ENCODE measurements at places on chromosomes 4 and X.

GRCh38 chr4:75653845-75654503 is 19.2 kb downstream of the G3BP2 start:
- no peak for DNase-seq

DNA sequence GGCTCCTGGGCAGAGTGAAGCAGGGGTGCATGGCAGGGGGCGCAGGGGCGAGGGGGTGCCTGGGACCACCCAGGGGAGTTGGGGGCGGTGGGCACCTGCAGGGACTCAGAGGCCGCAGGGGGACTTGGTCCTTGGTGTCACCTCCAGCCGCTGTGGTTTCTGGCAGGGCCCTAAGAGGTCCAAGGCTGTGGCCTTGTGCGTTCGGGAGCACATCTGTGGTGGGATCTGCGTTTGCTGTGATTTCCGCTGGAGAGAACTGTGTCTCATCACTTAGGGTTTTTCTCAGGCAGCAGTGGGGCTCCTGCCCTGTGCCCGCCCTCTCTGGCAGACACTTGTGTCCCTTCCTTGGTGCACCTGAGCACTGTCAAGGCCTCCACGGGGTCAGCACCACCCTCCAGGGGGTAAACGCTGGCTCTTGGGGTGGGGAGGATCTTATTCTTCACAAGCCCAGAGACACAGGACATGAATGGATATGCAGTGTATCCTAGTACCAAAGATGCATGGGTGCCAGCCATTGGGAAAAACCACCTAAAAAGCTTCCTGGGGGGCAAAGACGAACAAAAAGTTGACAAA is 66.5 kb downstream of the ACOX3 start:
- DNase-seq, result no peak

DNA sequence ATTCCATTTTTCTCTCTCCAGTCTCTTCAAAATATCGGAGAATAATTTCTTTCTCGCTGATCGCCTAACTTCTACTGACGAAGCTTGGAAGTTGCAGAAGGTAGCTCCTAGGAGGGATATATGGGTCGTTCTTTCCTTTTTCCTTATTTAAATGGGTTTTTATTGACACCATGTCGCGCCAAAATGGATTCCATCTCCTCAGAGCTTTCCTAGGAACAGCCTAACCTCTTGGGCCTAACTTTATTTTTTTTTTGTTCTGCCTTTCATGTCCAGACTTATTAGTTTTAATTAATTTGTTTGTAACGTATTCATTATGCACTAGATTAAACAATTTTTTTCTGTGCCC is 359.4 kb upstream of the ZCCHC13 start:
- no peak for DNase-seq

- DNase-seq, result no peak
These were observed 68.9 kb downstream of the ENOX2 start for GRCh38 chrX:130834149-130834548.

- DNase-seq, result no peak
These were observed 42.6 kb downstream of the SULT1B1 start for GRCh38 chr4:69717778-69718177.

DNA sequence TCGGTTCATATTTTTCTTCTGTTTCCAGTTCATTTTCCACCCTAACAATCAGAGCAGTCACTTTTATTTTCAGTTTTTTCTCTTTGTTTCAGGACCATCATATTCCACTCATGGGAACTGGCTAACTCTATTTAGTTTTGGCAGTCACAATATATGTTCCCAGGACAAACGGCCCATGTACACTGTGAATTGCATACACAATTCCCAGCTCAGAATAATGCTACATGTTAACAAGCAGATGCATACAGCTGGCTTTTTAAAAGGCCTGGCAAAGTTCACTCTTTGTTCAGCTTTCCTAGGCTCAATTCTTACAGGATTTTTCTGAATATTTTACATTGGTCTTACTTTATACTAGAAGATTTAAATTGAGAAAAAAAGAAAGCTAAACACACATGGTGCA is 224.9 kb downstream of the ANKRD50 start:
- DNase-seq, result no peak

- no peak for DNase-seq
These were observed 49.7 kb downstream of the CHIC2 start for GRCh38 chr4:54014666-54015160.

- DNase-seq, result no peak
These were observed 55.5 kb upstream of the FBXW7 start for GRCh38 chr4:152591396-152591795.

DNA sequence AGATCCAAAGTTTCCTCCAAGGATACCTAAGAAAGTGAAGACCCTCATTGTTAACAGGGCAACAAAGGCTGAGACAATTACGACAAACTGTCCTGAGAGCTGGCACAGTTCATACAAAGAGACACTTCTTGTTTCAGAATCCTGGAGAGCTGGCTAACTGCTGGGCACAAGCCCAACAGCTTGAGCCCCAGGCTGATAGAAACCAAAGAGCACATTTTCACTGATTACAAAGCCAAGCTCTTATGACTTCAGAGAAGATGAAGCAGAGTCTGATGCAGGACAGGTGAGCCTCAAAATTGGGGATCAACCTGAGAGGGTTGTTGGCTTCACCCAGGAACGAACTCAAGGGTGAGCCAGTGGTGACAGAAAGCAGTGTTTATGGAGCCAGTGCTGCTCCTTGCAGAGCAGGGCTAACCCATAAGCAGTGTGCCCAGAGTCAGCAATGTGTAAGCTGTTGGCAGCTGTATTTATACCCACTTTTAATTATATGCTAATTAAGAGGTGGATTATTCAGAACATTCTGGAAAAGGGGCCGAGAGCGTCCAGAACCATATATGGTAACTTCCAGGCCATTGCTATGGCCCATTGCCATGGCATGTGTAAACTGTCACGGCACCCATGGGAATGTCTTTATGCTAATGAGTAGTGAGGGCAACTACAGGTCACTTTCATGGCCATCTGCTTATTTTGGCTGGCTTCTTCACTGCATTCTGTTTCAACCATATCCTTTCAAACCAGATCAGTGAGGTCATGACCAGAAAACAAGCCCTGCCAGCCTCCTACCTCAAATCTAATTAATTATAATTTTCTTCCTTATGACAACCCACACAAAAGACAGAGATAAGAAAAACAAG is 183.7 kb downstream of the EVC2 start:
- DNase-seq, result no peak

DNA sequence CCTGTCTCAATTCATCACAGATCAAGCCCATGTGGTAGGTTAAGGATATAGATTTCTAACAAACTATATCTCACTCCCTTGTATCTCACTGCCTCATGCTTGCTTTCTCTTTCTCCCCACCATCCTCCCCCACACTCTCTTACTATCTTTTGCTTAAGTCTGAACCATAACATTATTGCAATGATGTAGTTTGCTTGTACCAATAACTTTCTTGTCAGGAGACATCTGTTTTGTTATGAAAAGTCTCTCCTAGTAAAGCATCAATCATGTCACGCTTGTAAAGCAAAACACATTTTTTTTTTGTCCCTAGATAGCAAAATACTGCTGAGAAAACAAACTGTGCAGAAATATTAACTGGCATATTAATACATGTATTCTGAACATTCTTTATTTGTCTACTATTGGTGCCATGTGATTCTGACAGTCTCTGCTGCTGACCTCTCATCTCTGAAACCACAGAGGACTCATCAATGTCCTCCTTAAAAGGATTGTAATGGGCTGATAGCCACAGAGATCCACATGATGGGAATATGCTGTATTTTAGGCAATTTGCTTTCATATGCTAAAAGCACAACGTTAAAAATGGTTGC is 217.5 kb downstream of the VEGFC start:
- no peak for DNase-seq

GRCh38 chr4:51880016-51880915 is 37.3 kb downstream of the DCUN1D4 start:
- no peak for DNase-seq

GRCh38 chr4:47334652-47335051 is 128.8 kb downstream of the COMMD8 start:
- DNase-seq, result no peak

DNA sequence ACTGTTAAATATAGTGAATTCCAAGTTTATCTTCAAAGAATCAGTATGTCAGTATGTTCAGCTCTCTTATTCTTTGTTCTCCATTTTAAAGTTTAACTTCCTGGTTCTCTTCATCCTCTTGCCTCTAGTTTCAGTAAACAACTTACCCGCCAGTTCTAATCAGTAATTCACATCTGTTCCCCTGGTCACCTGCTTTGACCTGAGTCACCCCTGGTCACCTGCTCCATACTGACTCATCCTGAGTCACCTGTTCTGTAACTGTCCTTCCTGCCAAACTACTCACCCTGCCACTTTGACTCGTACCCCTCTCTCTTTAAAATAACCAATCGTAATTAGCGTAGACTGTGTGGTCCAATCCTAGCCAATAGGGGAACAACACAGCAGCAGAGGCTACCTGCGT is 992.7 kb upstream of the HS3ST1 start:
- DNase-seq, result no peak

DNA sequence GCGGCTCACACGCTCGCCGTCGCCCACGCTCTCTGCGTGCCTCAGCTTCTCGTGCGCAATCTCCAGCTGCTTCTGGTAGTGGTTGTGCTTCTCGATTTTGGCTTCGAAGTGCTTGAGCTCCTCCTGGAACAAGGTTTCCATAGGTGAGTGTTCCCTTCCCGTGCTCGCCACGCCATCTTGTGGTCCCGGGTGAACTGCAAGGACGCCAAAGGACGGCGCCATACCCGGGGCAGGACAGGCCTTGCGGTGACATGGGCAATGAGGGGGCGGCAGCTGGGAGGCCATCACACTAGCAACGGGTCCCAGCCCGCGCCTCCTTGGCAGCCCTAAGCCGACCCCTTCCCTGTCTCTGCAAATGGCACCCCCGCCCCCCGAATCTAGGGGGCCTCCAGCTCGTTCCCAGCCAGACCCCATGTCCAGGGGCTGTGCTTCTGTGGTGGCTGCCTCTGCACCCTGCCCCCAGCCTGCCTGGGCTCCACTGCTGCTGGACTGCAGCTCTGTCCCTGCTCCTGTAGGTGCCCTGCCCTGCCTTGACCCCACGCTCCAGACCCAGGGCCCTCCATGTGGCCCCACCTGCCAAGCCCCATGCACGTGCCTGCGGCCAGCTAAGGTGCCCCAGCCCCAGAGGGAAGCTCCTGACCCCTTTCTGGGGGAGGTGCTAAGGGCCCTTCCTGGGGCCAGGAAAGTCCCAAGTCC is 17.3 kb downstream of the LRPAP1 start:
- DNase-seq, result no peak

GRCh38 chr4:90582087-90582486 is 454.9 kb downstream of the CCSER1 start:
- DNase-seq, result no peak

DNA sequence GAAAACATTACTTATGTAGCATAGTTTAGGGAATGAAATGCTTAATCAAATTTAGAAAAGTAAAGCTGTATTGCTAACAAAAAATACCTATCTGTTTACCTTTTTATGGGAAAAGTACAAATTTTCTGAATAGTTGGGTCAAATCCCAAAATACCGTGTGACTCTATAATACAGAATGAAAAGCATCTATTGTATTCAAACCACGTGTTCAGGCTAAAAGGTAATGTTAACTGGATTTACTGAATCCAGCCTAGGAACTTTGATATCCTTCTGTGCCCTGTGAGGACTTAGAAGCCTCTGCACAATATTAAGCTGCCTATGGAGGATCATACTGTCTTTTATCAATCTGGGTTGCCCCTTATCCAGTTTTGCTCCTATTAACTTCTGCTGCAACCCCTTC is 36.3 kb upstream of the AGA start:
- no peak for DNase-seq

DNA sequence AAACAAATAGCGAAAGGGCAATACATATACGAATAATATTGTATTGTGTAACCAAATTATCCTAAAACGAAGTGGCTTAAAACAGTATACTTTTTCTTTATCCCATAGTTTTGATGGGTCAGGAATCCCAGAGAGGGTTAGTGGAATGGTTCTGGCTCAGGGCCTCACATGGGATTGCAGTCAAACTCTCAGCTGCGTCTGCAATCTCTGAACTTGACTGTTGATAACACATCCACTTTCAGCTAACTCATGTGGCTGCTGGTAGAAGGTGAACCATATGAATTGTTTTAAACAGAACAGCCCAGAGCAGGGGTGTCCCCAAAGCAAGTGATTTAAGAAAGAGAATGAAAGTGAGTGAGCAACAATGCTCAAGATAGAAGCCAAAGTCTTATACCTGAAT is 127.8 kb downstream of the VEGFC start:
- DNase-seq, result no peak

- DNase-seq, result no peak
These were observed 17.9 kb downstream of the STK26 start for GRCh38 chrX:132041015-132041414.

DNA sequence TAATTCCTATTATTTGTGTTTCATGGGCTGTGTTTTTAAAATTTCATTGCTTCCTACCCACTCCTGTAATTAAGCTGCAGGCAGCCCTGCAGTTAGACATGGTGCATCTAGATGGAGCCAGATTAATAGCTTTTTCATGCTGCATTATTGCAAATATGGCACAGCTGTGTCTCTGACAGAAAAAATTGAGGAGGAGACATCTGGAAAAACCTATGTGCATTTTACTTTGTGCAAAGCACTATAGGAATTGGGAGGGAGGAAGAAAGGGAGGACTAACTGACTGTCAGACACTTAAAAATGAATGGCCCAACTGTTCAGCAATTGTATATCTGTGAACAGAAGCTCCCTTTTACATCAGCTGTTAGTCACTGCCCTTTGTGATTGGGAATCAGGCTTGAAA is 8.1 kb upstream of the RPGR start:
- no peak for DNase-seq

DNA sequence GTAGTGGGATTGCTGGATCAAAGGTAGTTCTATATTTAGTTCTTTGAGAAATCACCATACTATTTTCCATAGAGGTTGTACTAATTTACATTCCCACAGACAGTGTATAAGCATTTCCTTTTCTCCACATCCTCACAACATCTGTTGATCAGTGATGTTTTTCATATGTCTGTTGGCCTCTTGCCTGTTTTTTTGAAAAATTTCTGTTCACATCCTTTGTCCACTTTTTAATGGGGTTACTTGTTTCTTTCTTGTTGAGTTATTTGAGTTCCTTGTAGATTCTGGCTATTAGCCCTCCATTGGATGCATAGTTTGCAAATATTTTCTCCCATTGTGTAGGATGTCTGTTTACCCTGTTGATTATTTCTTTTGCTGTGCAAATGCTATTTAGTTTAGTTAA is 72.6 kb downstream of the STOX2 start:
- no peak for DNase-seq

DNA sequence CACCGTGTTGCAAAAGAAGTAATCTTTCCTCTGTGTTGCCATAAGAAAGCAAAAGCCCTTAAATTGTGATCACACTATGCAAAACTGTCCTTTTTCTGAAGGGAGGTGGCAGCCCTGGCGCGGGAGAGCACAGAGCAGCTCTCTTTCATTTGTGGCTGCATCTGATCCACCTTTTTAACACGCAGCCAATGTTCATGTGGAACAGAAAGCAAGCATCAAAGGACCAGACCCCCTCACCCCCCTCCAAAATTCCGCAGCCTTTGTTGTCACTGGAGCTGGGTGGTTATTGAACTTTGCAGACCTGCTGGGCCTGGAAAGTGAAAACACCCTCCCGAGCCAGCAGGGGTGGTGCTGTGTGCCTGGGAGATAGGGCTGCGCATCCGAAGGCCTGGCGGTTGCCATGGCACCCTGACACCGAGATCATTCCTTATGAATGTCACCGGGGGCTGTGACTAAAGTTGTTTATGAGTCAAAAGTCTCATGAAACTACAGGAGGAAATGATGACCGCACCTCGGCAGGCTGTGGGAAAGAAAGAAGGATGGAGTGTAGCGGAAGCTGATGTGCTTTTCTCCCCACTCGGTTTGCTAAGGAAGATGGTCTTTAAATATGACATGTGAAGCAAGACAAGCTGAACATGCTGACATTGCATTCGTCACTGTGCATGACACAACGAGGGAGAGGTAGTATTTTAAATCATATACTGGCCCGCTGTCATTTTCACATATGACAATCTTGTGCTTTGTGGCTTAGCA is 367.4 kb downstream of the UNC5C start:
- DNase-seq, result no peak
